ENCODE measurements at places on chromosomes 11 and 22.

GRCh38 chr11:72683782-72684200 is 9.6 kb upstream of the PDE2A start:
- DNase-seq, result peak; percentile 68

- DNase-seq, result no peak
Measured at GRCh38 chr22:19289475-19290161, 1.9 kb downstream of the CLTCL1 start.

DNA sequence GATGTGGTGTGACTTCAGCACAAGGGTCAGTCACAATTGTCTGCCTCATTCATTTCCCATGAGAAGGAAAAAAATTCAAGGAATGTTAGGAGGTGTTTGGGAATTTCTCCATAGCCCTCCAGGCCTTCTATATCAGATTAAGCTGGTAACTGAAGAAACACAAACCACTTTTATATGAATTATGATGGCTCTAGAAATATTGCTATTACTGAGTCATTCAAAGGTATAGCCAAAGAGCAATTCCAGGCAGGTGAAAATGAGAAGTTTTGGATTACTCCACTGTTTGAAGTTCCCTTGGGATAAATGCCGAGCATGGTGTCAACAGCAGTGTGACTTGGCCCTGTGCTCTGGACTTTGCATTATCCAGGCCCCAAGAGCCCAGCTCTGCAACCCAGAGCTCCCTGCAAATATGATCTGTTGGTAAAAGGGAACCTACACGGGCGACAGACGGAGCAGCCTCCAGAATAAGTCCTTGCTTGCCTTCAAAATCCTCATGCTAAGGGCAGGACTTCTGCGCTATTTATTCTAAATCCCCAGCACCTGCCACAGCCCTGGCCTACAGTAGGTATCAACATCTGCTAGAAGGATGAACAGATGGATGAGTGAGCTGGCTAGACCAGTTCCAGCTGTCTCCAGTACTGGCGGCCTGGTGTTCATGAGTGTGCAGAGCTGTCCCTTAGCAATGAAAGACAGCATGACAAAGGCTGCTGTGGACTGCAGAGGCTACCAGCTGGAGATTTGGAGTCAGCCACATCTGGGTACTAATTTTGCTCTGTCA is 67.5 kb upstream of the ZBED5 start:
- no peak for DNase-seq

- no peak for DNase-seq
Measured at GRCh38 chr11:75277991-75278790, 37.6 kb downstream of the TPBGL start.

GRCh38 chr11:34791780-34792542 is 124.2 kb downstream of the APIP start:
- no peak for DNase-seq

DNA sequence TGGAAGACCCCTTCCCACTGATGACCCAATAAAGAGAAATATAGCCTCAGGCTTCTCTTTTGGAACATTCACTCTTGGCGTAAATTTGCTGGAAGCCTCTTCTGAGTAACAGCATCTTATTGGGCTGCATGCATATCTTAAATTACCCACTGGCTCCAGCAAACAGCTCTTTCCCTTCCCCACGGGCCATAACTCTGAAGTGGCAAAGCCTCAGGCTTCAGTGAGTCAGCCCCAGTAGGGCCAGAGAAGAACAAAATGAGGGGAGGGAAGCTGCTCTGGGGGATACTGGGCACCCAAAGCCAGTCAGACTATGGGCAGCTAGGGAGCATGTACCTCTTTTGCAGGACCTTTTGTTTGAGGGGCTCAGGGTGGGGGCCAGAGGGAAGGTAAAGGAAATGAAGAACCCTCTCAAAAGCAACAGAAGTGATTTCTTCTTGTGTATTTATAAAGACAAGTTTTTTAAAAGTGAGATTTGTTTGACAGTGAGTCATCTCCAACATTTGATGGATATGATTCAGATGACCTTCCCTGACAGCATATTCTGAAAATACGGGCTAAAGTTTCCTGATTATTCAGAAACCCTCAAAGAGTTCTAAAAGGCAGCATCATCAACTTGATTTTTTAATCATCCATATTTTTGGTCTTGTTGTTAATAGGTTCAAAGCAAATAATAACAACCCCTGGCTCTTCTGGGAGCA is 203.4 kb downstream of the KIF18A start:
- DNase-seq, result no peak

- DNase-seq, result no peak
Measured at GRCh38 chr11:130624971-130625544, 176.6 kb downstream of the ADAMTS15 start.
